ENCODE measurements at places on chromosomes 16 and 17.

DNA sequence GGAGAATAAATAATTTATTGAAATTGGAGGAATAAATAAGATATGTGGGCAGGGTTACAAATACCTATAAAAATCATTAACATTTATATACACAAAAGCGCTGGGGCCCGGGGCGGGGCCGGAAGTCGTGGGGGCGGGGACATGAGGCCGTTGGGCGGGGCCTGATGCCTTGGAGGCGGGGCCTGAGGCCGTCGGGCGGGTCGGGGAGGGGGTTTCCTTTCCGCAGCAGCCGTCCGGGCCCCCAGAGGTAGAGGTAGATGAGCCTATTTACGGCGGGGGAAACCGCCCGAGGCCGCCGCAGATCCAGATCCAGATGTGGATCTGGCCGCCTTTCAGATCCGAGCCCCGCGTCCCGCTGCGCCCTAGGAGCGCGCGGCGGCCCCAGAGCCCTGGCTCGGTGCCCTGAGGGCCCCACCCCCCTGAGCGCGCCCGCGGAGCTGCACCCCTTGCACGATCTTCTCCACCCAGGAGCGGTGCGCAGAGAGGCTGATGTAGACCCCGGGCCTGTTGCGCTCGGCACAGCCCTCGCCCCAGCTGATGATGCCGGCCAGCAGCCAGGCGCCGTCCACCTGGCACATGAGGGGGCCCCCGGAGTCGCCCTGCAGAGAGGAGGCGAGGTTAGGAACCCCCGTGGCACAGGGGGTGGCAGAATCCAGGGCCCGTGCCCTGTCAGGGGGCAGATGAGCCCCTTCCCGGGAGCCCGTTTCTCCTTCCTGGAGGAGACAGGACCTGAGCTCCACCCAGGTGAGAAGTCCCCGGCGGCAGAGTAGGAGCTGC is 5.1 kb downstream of the PRSS22 start:
- DNase-seq, result no peak

DNA sequence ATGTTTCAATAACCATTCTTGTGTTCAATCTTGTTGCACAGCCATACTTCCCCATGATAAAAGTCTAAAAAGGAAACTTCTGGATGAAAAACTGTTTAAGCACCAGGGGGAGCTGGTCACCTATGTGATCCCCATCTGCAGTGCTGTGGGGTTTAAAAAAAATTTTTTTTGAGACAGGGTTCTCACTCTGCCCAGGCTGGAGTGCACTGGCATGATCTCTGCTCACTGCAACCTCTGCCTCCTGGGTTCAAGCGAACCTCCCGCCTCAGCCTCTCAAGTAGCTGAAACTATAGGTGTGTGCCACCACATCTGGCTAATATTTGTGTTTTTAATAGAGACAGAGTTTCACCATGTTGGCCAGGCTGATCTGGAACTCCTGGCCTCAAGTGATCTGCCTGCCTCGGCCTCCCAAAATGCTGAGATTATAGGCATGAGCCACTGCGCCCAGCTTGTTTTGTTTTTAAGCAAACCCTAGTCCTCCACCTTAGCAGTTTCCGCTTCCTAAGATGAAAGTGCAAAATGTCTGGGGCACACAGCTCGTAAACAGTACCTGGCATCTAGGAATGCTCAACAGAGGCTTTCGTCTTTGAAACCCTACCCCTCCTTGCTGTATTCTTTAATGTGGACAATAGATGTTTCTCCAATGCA is 25.4 kb downstream of the DNAJA2 start:
- no peak for DNase-seq

DNA sequence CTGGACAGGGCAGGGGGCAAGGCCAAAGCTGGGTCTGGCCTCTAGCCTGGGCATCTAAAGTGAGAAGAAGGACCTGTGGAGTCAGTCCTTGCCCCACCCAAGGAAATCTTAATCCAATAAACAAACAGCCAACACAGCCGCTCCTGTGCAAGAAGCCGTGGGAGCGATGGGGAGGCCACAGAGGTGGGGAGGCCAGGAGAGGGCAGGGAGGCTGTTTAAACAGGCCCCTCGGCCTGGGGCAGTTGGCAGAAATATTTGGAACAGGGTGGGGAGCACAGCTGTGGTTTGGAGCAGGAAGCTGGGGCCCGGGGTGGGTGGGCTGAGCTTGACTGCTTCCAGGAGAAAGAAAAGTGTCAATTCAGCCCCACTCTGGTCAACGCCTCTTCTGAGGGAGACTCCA is 5.3 kb downstream of the ZNF385C start:
- no peak for DNase-seq

- DNase-seq, result no peak
Measured at GRCh38 chr16:66378741-66379570, 12.5 kb downstream of the CDH5 start.

GRCh38 chr17:57174591-57174990 is 81.7 kb upstream of the MSI2 start:
- no peak for DNase-seq

DNA sequence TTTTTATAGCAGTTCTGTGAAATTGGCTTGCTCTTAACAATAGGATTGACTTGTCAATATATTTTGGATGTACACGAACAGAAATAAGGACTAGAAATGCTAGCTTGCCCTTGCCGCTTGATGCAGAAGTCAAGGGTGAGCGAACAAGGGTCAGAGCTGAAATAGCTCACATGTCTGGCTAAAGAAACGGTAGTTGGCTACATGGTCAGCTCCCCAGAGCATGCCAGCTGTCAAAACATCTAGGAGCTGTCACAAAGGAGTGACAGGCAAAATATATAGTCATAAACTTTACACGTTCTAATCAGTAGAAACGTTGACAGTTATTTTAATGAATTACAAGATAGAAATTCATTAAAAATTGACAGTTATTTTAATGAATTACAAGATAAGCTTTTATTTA is 2.9 kb upstream of the MEIOB start:
- no peak for DNase-seq

- no peak for DNase-seq
Measured at GRCh38 chr17:40103688-40104087, 3.3 kb upstream of the NR1D1 start.

DNA sequence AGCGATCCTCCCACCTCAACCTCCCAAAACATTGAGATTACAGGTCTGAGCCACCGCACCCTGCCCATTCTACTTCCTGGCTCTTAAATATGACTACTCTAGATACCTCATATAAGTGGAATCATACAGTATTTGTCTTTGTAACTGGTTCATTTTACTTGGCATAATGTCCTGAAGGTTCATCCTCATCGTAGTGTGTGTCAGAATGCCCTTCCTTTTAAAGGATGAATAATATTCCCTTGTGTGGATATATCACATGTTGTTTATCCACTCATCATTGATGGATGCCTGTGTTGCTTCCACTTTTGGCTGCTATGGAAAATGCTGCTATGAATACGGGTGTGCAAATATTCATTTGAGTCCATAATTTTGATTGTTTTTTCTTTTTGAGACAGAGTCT is 5.7 kb upstream of the CETP start:
- no peak for DNase-seq

Data from activated T-cell treated with anti-CD3 and anti-CD28 coated beads, Interleukin-2, amount 50 U/mL, for 4 hours (primary cell).